ENCODE measurements at places on chromosomes 4 and X.

GRCh38 chrX:154502989-154503388 lies 12.6 kb upstream of the SLC10A3 start:
- no peak for DNase-seq

DNA sequence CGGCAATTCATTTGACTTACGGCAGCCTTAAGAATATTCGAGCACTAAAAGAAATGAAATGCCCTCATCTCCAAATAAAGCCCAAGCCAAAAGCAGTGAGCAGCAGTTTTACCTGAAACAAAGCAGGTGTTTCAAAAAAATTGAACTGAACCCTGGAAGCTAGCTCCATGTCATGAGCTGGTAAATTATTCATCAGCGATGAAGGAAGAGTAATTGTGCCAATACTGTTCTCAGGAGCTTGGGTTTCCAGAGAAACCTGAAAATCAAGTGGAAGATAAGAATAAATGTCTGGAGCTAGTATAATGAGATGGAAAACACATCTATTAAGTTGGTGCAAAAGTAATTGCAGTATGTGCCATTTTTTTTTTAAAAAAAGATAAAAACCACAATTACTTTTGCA lies 24.0 kb upstream of the PHKA2 start:
- no peak for DNase-seq

DNA sequence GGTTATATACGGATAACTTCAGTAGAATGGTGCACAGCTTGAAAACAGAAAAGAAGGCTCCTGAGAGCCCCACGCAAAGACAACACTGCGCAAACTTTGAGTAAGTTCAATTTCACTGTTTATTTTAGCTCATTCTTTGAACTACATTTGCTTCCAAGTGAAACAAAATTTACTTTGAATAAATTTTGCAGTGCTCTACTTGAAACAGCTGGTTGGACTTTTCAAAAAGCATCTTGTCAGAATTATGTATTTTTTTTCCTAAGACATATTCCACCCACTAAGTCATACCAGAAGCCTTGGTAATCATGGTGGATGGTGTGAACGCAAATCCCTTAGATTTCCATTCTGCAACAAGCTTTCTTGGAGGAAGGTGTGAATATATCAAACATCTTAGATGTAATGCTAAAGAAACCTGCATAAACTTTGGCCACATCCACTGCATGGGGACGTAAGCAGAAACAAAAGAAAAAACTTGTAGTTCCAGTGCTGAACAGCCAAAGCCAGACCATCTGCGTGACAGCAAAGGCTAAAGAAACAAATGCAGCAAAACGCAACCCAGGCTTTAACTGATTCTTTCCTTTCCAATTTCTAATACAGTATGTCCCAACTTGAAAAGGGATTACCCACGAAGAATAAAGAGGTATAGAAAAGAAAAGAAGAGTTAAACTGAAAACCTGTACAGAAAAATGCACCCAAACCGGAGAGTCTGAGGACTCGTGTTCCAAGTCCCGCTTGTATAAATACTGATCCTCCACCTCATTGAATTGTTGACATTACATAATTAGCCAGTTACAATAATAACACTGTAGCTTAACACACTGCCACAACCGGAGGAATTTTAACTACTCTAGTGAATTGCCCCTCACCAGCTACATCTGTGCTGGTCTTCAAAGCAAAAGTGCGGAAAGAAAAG lies 90.9 kb downstream of the SH3RF1 start:
- no peak for DNase-seq

DNA sequence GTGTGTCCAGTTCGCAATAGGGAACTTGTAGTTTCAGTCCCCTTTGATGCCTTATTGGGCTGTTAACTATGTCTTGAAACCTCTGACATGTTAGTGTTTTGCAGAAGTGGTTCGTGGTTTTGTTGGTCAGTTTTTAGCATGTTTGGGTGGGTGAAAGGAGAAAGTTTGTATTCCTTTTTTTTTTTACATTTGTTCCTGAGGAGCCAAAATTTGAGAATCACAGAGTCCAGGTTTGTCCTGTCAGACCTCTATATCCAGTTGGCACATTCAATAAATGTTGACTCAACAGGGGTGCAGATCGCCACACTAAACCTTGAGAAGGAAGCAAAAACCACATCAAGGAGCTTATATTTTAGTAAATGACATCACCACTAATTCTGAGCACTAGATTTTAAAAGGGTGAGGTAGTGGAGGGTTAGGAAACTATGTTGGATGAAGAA lies 26.2 kb downstream of the DLG3 start:
- no peak for DNase-seq

- no peak for DNase-seq
Observed at GRCh38 chrX:118347131-118347530, 1.2 kb downstream of the WDR44 start.

- no peak for DNase-seq
Observed at GRCh38 chr4:96703265-96703664, 863.4 kb downstream of the PDHA2 start.

GRCh38 chr4:140291259-140291658 lies 82.2 kb upstream of the SCOC start:
- DNase-seq: no peak

GRCh38 chrX:153773218-153773611 lies 7.6 kb upstream of the SRPK3 start:
- no peak for DNase-seq

DNA sequence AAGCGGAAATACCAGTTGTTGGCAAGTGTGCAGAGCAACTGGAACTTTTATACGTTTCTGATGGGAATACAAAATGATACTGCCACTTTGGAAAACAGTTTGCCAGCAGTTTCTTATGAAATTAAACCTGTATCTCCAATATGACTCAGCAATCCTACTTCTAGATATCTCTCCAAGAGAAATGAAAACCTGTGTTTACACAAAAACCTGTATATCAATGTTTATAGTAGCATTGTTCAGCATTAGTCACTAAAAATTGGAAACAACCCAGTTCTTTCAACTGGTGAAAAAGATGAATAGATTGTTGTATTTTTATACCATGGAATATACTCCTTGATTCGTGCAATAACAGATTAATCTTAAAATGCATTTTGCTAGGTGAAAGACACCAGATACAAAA lies 26.8 kb downstream of the ATP7A start:
- no peak for DNase-seq

Data from hypothalamus (tissue), 51 donors.